ENCODE measurements at places on chromosomes 1 and 21.

DNA sequence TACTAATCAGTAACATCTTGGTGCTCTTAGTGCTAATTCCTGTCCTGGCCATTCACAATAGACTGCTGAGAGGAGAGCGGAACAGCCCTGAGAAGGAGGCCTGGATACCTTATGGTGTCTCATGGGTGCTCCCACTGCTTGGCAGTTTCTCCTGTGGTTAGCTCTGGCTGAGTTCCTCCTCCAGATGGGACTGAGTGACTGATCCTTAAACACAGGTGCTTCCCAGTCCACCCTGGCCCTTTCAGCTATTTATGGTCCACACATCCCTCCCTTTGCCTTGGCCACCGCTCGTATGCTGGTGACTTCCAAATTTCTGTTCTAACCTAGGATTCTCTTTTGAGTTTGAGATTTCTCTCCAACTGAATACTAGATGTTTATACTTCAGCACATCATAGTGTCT lies 157.0 kb upstream of the CACNA1E start:
- no peak for DNase-seq

GRCh38 chr21:34949499-34949898 lies 99.6 kb downstream of the RUNX1 start:
- no peak for DNase-seq

- peak; percentile 80 for DNase-seq
These were observed 114.2 kb downstream of the BCAR3 start for GRCh38 chr1:93567255-93567918.

- no peak for DNase-seq
These were observed 64.6 kb downstream of the LHX4 start for GRCh38 chr1:180294711-180295110.

GRCh38 chr1:202966006-202966898 lies 805 bp downstream of the CYB5R1 start:
- peak; percentile 80 for DNase-seq

GRCh38 chr1:239458144-239458500 lies 71.8 kb downstream of the CHRM3 start:
- no peak for DNase-seq

GRCh38 chr1:243325305-243325890 lies 69.6 kb downstream of the SDCCAG8 start:
- DNase-seq = no peak

- DNase-seq = no peak
These were observed 99.8 kb downstream of the UCK2 start for GRCh38 chr1:165927169-165927568.

DNA sequence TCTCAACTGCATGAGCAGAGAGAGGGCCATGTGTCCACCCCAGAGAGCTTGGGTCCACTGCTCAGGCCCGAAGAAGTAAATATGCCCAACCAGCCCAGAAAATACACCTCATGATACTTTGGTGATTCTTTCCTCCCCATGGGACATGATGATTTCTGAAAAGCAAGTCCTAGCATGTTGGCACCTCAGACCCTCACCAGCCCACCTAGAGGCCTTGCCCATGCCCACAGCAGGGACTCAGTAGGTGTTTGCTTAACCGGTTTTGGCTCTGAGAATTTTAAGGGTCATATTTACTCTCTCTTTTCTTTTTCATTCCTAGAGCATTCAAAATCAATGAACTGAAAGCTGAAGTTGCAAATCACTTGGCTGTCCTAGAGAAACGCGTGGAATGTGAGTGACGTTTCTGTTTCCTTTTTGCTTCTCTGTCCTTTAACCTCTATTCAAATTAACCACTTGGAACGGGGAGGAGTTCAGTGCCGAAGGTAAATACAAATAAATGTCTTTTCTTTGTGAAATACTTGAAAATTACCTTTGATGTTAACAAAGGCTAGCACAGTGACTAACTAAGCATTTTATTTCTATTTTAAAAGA lies 79.7 kb downstream of the PDE9A start:
- peak; percentile 27 for DNase-seq

GRCh38 chr1:84975035-84975434 lies 21.9 kb downstream of the MCOLN2 start:
- DNase-seq = no peak

DNA sequence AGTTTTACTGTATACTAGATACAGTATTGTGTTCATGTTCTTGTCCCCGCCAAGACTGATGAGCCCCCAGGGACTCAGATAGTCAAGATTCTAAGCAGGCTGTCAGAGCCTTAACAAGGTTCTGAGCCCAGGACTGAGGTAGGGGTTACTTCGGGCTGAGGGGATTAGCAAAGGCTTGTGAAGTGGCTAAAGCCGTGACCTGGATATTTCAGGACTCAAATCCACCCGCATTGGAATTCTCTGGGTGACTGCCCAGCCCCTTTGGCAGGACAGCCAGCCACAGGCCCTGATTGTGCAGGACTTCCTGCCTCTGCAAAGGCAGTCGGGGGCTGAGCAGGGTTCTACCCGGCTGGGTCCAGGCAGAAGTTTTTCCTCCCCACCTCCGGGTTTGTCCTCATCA lies at the start of gene PLA2G5:
TSS of gene PLA2G5 (plus strand) at position 321 of the 400 bp plus-strand sequence. CDS start 14,637 bp downstream, outside the sequence.
- no peak for DNase-seq

- no peak for DNase-seq
These were observed 51.6 kb upstream of the CNTN2 start for GRCh38 chr1:204991342-204991844.

DNA sequence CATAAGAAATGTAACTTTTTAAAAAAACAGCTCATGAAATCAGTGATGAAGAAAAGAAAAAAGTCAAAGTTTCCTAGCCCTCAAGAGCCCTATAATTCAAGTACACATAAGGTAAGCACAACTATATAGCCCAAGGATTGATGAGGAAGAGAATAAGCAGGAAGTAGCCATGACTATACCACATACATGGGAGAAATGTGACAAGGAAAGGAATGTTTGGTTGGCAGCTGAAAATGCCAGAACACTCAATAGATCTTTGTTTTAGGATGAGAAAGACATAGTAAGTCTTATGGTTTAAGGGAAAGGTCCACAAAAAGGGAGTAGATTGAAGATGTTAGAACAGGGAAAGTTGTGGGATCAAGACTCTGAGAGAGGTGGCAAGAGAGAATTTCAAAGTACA lies 5.7 kb downstream of the DOCK7 start:
- no peak for DNase-seq

DNA sequence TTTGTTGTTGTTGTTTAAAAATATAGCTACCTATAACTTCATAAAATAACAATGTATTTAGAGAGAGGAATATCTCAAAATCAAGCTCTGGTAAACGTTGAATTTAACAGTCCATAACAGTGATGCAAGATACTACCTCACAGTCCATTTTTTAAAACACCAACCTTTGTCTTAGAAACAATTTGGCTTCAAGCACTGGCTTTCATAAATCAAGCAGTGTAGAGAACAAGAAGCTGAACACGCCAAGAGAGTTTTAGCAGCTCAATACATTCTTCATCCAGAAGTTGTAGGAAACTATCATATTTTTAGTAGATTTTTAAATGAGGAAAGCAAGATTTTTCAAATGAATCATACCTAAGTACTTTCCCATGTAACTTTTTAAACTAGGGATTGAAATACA lies 334.3 kb upstream of the ADAMTS5 start:
- peak; percentile 43 for DNase-seq

GRCh38 chr1:151108331-151108730 lies 37.8 kb downstream of the GABPB2 start:
- DNase-seq = no peak

- DNase-seq = peak; percentile 65
These were observed 184.5 kb downstream of the CAMTA1 start for GRCh38 chr1:6969762-6970161.

DNA sequence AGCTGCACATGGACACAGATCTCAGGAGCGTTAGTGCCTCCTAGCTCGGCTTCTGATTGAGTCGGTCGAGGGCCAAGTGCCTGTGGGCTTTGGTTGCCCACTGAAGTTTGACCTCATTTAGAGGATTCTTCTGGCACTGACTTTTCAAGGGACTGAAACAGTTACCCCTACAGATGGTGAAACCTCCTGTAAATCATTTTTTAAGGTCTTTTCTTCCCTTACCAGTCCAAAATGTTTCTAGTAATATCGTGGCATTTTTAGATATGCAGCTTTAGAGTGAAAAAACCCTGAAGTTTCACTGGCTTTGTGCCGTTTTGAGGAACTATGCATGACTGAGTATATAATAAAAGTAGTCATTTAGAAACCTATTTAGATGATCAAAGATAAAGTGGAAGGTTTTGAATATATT lies 34.7 kb upstream of the L1TD1 start:
- no peak for DNase-seq

DNA sequence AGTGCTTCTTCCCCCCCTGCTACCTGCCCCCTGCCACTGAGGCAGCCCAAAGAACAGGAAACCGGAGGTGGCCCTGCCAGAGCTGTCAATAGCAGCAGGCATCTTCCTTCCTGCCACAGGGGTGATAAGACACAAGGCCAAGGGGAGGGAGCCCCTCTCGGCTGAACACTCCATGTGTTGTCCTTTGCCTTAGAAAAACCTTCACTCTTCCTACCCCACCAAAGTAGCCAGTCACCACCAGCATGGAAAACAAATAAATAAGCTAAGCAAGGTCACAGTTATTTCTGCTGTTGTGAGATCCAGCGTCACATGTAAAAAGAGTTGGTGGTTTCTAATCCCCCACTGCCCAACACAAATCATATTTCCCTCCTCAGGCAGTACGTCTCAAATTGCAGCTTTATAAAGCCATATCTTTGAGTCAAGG lies 104.8 kb upstream of the DPT start:
- DNase-seq = no peak

- DNase-seq = no peak
These were observed 73.4 kb upstream of the PGBD5 start for GRCh38 chr1:230499496-230499895.

DNA sequence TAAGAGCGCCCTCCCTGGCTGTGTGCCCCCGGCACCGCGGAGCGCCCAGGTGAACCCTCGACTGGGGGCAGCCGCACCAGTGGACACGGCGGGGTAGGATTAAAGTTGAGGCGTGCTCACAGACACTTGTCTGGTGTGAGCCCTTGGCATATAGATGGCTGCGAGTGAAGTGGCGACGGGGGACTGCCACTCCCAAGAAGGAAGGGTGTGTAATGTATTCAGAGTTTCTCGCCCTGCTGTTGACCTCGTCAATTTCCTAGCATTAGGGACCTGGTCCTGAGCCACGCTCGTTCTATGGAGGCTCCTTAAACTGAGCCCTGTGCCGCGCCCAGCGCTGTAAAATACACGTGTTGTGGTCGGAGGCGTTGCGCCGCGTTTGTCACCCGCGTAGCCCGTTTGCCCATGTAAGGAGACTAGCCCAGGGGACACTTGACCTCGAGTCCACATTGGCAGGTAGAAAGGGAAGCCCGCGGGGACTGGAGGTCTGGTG lies 554 bp downstream of the EVA1C start:
- DNase-seq = no peak

DNA sequence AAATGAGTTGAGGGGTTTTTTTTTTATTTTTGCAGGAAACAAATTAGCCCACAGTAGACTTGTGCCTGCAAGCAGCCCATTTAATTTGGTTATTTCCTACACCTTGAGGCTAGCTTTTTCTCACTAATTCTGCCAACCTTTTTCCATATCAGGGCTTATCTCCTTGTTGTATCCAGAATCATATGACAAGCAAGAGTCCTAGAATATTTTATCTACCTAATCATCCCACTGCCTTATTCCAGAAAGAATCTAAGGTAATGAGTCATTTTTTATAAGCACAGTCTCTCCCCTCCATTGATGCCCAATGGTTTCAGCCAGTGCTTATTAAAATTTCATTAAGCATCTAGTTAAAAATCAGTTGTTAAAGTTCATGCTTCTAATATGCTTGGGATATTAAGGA lies 324.1 kb downstream of the BARHL2 start:
- DNase-seq = no peak

GRCh38 chr1:14120895-14121294 lies 420.9 kb downstream of the PRDM2 start:
- DNase-seq = no peak

DNA sequence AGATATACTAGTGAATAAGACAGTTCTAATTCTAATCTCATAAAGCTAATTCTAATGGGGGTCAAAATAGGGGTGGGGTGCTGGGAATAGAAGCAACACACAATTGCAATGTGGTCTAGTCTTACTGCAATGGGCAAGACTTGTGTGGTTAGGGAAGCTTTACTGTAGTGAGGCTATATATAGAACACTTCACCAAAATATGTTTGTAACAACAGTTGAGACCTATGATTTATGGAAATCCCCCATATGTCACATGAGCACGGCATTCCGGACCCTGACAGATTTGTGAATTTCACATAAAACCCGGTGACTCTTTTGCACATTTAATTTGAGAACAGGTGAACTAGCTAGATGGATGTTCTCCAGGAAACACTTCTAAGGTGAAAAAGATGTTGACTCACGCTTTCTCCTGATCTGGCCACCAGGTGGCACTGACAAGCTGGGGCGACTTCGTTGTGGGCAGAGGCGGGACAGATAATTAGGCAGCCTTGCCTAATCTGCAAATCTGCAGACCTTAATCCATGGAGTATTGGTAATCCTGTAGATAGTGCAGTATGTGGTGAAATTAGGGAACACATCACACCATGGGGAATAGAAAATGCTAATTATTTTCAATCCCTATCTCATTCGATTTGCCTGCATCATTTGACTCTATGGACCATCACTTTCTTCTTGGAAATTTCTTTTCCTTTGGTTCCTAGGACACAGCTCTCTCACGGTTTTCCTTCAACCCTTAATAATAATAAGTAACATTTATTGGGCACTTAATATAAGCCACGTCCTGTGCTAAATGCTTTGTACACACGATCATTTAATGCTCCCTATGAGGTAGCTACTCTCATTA lies 37.7 kb downstream of the KIAA0040 start:
- DNase-seq = peak; percentile 82

- DNase-seq = no peak
These were observed 326.2 kb downstream of the COL11A1 start for GRCh38 chr1:102782144-102782543.

DNA sequence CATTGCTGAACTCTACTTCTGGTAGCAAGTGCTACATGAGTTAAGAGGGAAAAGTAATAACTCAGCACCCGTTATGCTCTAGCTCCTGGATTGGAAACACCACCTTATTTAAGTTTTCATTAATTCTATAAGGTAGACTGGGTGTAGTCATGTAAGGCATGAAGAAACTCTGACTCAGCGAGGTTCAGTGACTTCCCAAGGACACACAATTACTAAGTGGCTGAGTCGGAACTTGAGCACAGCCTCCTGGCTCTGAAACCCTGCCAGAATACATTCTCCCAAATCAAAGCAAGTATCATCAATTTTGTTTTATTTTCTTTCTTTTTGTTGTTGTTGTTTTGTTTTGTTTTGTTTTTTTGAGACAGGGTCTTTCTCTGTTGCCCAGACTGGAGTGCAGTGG lies 29.1 kb upstream of the SCCPDH start:
- no peak for DNase-seq

GRCh38 chr1:222757646-222758268 lies 20.8 kb downstream of the FAM177B start:
- DNase-seq = no peak

DNA sequence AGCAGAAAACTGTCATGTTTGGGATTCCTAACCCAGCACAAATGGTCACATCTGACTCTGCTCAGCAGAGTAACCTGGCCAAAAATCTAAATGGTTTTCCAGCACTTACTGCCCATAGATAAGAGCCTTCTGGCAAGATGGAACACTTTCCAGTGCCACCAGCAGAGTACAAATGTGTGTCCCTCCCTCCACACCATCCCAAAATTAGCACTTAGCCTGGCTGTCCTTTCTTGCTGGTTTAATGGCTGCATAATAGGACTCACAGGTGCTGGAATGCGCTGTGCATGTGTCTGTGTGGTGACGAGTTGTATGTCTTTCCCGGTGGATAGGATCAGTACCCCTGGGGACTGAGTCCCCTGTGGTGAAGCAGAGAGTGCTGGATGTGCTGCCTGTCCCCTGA lies 49.8 kb upstream of the GJB5 start:
- DNase-seq = no peak

- DNase-seq = no peak
These were observed 48.4 kb downstream of the SLAMF6 start for GRCh38 chr1:160474392-160475242.

Data from osteoblast (primary cell).